ENCODE measurements at places on chromosomes 2 and 18.

DNA sequence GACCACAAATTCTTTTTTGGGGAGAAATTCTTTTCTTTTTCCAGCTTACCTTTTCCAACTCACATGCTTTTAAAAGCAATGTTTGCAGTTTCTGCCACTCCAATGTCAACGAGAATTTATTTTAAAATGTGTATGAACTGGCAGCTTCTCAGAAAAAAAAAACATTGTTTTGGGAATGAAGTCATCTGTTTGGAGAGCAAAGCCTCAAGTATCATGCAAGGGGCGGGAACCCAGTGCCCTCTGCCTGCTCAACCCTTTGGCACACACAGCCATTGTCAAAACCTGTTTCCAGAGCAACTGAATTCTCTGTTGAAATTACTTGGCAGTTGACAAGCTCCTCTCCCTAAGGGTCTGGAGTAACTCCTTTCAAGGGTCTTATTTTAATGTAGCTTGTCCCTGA is 128.5 kb downstream of the QPCT start:
- no peak for DNase-seq

DNA sequence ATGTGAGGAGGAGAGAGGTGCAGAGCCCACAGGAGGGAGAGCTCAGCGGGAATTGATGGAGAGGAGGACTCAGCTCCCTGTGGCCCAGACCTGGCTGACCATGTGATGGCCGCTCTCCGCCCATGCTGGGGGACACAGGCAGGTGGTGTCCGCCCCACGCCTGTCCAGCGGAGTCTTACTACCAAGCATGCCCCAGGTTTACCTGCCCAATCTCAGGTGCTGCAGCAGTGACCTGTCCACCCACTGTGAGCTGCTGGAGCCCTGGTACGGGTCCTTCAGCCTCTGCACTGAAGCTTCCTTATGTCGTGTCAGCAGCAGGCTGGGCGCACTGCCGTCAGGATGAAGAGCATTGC is 170.8 kb downstream of the RTP5 start:
- no peak for DNase-seq

GRCh38 chr2:112658839-112659667 is 13.3 kb downstream of the SLC20A1 start:
- DNase-seq = no peak

DNA sequence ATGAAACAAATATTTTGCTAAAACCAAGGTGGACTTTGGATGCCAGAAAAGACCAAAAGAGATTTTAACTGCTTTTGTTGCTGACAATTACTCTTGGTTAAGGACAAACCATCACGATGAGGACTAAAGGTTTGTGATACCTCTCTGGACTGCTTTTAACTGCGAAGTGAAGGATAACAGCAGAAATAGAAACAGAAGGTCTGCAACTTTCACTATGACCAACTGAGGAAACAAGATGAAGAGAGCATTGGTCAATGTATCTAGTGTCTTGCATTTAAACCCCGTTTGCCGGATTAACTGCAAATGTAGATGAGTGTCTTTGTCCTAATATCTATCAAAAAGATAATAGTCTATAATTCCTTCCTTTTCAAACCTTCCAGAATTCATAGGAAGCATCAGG is 541.7 kb downstream of the ERBB4 start:
- no peak for DNase-seq

- peak; percentile 84 for DNase-seq
These were observed 213.9 kb downstream of the TFCP2L1 start for GRCh38 chr2:121071034-121071504.

GRCh38 chr2:37993143-37993542 is 68.1 kb downstream of the RMDN2 start:
- DNase-seq = no peak

DNA sequence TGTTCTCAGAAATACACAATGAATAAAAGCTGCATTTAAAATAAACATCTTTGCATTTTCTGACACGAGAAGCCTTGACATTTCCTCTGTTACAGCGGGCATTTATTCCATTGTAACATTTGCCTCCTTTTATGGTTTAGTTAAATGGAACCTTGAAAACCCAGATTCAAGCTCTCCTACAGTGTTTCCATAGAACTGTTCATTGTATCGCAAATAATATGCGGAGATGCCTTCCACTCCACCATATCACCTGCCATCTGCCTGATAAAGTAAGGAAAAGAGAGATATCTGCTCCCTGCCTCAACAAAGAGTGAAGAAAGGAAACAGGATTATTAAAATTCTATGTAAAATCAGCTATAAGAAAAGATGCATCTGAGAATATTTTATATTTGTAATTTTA is 69.8 kb downstream of the CDH19 start:
- DNase-seq = no peak

DNA sequence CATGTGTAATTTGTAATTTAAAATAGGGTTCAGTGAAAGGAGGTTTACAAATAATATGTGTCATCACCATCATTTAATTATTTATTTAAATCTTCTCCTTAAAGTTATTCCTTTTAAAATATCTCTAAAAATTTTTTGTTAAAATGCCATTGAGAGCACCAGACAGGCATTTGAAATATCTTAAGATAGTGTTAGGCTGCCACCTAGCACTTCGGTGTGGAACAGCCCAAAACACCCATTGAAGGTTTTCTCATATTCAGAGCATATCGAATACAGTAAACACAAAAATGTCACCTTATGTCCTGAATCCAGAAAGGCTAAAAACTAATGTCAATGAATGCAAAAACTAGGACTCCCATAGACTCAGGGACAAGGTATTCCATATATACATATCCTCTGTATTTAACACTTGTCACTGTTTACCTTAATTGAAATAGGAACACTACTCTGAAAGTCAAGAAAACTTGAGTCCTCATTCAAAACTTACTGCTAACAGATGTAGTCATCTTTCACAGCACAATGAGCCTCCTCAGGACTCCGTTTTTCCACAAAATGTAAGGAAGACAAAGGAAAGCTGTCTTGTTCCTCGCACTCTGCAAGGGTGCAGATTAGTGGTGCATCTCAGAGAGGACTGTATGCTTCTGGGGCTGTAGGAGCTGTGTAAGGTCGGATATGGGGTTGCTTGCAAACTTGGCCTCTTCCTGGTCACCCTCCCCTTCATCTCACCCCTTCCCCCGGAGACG is 329.5 kb downstream of the PAX3 start:
- DNase-seq = no peak

- no peak for DNase-seq
These were observed 355.1 kb downstream of the EN1 start for GRCh38 chr2:118492335-118492734.

DNA sequence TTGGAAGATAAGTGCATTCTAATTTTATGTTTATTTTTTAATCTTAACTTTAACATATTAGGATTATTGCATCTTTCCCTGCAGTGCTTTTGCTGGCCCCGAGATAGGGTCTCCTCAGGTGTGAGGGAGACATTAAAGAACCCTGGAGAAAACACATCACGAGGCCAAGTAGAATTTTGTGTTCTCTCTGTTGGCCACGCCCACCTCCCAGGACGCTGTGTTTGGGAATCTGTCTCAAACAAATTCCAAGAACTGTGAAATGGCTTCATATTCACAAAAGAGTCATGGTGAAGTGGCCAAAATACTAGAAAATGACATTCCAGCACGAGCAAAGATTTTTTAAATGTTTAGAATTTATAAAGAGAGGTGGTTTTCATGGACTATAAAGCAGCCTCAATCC is 27.3 kb downstream of the RNF144A start:
- DNase-seq = no peak

- no peak for DNase-seq
These were observed 75.6 kb downstream of the MRO start for GRCh38 chr18:50744253-50744652.

GRCh38 chr2:223107825-223108224 is 55.8 kb downstream of the KCNE4 start:
- no peak for DNase-seq

- DNase-seq = no peak
These were observed 10.0 kb downstream of the LRATD1 start for GRCh38 chr2:14642499-14642898.

DNA sequence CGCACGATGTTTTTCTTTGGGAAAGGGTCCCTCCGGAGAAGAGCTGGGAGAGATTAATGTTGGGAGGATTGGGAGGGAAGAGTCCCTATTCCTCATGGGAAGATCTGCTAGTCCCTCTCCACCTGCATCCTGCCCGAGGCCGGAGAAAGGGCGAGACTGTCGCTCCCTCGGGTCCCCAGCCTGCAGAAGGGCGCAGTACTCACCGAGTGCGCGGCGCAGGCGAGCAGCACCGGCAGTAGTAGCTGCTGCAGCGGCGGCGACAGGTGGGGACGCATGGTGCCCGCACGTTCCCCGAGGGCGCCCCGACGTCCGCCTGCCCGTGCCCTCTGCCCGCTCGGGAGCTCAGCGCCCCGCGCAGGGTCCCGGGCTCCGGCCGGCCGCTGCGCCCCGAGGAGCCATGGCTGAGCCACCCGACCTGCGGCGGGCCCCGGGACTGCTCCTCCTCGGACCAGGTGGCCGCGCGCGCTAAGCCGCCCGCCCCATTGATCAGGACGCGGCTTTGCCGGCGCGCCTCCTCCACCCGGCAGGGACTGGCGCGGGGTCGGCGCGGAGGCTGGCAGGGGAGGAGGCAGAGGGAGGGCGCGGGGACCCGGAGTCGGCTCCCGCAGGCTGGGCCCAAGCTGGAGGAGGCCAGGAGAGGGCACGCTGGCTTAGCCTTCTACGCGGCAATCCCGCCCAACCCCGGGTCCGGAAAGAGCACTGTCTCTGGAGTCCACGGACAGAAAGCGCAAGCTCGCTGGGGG is at the start of gene SCTR:
Gene SCTR (minus strand): TSS at position 532 of the 743 bp plus-strand sequence. CDS start 257 bp downstream, at position 275.
- no peak for DNase-seq

- no peak for DNase-seq
These were observed 98.9 kb downstream of the CSRNP3 start for GRCh38 chr2:165568361-165568760.

DNA sequence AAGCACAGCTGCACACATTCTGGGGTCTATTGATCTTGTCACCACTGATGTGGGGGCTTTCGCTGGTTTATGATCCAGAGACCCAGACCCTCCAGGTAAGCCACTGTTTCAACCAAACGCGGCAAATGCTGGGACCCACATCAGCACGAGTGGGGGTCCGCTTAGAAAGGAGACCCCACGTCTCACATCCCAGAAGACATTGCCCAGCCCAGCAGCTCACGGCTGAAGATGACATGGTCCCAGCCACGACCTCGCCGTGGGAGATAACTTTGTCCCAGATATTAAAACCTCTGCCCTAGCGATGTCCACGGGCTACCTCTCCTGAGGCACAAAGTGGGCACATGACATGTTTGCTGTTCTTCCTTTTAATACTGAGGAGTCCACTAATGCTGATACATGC is 43.8 kb downstream of the LONRF2 start:
- DNase-seq = no peak

GRCh38 chr2:154697418-154698252 is 860 bp upstream of the KCNJ3 start:
- peak; percentile 70 for DNase-seq

- no peak for DNase-seq
These were observed 43.8 kb downstream of the ARL6IP6 start for GRCh38 chr2:152762202-152762601.

DNA sequence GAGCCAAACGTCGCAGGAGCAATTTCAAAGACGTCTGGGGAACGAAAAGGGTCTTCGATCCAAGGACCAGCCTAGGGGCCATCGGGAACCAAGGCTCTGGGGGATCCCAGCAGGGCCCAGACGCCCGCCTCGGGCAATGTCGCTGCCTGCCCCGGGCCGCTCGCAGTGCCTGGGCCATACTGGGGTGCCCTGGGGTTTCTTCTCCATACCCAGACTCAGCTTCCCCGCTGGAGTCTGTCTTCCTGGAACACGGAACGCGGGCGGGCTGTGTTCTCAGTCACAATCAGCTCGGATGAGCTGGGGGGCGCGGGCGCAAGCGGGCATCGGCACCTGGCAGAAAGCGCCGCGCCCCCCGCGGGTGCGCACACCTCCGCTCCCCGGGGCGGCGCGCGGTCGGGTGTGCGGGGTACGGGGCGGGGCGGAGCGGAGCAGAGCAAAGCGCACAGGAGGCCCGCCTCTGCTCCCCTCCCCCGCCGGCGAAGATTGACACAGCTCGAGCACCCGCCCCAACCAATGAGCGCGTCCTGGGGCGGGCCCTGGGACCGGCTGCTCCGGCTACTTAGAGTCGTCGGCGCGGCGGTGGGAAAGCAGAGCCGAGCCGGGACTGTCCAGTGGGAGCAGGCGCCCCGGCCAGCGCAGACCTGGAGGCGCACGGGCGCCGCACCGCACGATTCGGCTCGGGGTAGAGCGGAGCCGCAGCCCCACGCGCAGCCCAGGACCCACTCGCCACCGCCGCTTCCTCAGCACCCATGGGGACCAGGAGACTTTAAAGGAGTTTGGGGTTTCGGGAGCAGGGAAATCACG is at the start of gene LRATD1:
Gene LRATD1 (plus strand): TSS at position 585 of the 804 bp plus-strand sequence. CDS start 1,263 bp downstream, outside the sequence.
- peak; percentile 88 for DNase-seq

- no peak for DNase-seq
These were observed 96.7 kb upstream of the SLC14A2 start for GRCh38 chr18:45518311-45519155.

GRCh38 chr2:106546391-106546990 is 59.3 kb downstream of the CD8B2 start:
- DNase-seq = no peak

Measured in cardiac septum (tissue), 1 donor.